ENCODE measurements at places on chromosomes 7 and 10.
A peak's percentile ranks its signal among the peaks of the same experiment; 100 is the strongest.

DNA sequence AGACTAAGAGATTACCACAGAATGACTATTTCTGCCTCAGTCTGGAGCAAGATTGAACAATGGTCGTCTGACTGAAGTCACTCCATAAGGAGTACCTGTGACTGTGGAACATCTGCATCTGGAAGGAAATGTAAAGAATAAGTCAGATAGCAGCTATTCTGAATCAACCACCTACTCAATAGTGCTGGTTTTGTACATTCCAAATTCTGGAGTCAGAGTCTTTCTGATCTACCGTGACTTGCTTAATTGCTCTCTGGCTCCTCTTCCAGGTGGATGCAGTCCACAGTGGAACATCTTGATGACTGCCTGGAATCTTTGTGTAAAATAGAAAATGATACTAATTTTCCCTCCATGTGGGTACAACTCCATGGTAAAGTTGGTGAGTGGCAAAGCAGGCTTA is 156.3 kb upstream of the SEMA3C start:
- no peak for DNase-seq

DNA sequence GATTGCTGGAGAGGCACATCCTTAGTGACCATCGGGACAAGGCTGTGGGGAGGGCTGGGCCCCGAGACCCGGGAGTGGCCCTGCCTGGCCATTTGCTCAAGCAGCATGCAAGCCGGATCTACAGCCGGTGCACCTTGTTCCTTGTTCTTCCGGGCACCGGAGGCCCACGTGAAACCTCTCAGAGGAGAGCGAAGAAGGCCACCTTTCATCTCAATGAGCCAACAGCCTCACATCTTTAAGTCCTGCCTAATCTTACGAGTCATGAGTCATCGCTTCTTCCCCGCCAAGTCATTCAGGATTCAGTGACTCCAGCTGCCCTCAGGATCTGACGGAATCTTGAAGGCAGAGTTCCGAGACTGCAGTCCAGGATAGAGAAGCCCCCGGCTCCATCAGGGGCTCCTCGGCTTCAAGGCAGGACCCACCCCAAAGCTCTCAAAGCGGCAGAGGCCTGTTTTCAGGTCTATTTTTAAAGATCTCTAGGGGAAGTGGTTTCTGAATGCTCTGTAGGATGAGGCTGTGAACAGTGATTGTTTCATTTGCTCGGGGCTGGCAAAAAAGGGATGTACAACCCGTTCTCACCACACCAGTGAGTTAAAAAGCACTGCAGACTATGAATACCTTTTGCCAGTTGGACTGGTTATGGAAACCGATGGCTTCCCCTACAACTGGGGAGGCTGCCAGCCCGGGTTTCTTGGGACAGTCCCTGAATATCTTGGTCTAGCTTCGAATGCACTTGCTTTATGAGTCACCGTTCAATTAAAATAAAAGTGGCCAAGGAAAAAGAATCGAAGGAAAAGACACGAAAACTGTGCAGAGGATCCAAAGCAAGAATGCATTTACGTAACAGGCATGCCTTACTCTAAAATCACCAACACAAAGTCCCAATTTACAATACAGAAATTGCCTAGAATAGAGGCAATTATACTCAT is 57.2 kb upstream of the ECHDC3 start:
- DNase-seq, result peak; percentile 86

- no peak for DNase-seq
Observed at GRCh38 chr7:67894746-67895145, 898.1 kb downstream of the TYW1 start.

DNA sequence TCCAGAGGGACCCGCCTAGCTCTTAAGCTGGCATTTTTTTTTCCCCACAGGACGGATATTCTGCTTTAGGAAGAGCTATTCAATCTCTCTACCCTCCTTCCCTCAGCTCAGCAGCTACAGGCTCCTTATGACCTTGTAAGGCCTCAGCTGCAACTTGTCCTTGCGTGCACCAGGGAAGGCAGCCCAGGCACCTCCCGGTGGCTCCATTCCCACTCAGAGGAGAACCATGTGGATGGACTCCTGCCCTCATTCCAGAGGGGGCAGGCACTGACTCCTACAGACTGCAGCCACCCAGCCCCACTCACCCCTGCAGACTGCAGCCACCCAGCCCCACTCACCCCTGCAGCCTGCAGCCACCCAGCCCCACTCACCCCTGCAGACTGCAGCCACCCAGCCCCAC is 73.7 kb downstream of the ITIH5 start:
- DNase-seq, result no peak

Data from activated naive CD4-positive, alpha-beta T cell treated with anti-CD3 and anti-CD28 coated beads for 36 hours (primary cell).